Umbilical cord (tissue), 2 donors: ENCODE measurements at places on chromosomes 4 and X.
A peak's percentile ranks its signal among the peaks of the same experiment; 100 is the strongest.

- no peak for DNase-seq
These were observed 67.6 kb downstream of the MTNR1A start for GRCh38 chr4:186487726-186488125.

GRCh38 chrX:3046253-3047240 lies 5.3 kb downstream of the ARSF start:
- DNase-seq: no peak

DNA sequence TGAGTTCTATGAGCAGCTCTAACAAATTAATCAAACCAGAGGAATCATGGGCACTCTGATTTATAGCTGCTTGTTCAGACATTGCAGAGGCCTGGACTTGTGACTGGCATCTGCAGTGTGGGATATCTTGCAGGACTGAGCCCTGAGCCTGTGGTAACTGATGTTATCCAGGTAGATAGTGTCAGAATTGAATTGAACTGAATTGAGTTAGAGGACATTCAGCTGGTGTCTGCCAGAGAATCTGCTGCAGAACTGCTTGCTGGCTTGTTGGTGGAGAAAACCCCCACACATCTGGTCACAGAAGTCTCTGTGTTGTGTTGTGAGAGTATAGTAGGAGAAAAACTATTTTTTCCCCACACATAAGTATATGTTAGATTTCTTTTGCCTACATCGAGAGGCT lies 42.2 kb downstream of the SMIM20 start:
- no peak for DNase-seq

- DNase-seq: peak; percentile 24
These were observed 101.8 kb upstream of the TLR3 start for GRCh38 chr4:185966997-185967775.

GRCh38 chrX:69387567-69388487 lies 116.3 kb upstream of the NALF2 start:
- DNase-seq: peak; percentile 38
